BE2C (cell line): ENCODE measurements at places on chromosomes 3 and 15.

DNA sequence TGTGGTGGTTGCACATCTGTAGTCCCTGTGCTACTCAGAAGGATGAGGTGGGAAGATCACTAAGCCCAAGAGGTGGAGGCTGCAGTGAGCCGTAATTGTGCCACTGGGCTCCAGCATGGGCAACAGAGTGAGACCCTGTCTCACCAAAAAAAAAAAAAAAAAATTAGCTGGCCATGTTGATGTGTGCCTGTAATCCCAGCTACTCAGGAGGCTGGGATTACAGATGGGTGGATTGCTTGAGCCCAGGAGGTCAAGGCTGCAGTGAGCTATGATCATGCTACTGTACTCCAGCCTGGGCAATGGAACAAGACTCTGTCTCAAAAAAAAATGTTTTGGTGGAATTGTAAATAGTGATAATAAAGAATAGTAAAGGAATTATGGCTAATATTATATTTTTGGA, 9.9 kb downstream of the ATRIP start:
- DNase-seq, result no peak

DNA sequence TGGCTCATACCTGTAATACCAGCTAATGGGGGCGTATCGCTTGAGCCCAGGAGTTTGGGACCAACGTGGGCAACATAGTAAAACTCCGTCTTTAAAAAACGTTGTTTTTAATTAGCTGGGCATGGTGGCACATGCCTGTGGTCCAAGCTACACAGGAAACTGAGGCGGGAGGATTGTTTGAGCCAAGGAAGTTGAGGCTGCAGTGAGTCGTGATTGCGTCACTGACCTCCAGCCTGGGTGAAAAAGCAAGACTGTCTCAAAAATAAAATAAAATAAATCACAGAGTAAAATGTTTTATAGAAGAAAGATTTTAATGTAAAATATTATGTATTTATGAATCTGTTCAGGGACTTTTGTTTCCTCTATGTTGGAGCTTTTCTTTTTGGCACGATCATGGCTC, 15.3 kb upstream of the STRIT1 start:
- DNase-seq, result no peak

GRCh38 chr15:33492434-33493052, 181.8 kb downstream of the RYR3 start:
- no peak for DNase-seq

- DNase-seq, result no peak
Observed at GRCh38 chr3:125075738-125076137, 19.9 kb upstream of the HEG1 start.

GRCh38 chr15:36479200-36479896, 100.1 kb upstream of the CDIN1 start:
- DNase-seq, result no peak

DNA sequence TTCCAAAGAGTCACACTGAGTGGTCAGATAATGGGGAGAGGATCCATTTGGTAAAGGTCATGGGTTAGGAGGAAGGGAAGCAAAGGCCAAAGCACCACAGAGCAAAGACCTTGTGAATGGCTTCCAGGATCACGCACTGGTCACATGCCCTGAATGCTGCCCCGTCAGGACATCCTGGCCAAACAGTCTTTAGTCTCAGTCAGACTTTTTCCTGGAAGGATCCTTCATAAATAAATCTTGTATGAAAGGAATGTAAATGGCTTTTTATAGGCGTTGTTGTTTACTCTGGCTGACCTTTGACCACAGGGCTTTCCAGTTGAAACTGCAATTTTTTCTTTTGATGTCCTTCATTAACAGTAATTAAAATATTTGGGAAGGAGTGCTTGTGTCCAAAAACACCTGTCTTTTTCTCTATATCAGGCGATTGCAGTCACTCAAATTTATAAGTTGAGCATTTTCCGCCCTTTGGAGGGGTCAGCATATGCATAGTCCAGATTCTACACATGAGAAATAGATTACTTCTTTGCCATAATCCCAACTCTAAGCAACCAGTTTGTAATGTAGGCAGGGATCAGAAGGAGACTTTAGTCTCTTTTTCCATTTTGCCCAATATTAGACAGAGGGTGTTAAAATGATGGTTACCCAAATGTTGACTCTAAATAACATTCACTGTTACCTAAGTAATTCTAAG, 48.4 kb downstream of the CHAC1 start:
- no peak for DNase-seq

DNA sequence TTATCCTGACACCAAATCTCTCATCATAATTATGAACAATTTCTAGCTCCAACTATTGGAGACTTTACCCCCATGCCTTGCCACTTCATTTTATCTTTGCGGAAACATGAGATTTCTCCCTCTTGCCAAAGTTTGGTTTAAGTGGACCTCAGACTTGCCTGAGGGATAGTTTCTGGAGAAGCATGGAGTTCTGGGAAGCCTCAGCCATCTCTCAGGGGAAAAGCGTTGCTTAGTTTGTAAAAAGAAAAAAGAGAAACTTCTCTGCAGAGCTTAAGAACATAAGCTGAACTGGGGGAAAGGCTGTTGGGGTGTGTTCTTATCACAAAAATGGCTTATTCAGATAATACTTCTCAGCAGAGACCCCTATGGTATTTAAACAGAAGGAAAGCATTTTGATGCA, 347.4 kb upstream of the ADAMTS9 start:
- no peak for DNase-seq

GRCh38 chr3:194382196-194382891, 12.8 kb upstream of the LRRC15 start:
- no peak for DNase-seq
